Activated T-helper 1 cell treated with Interleukin-2 at 50 U/mL for 16 hours (primary cell): ENCODE measurements at places on chromosomes 6 and 20.

DNA sequence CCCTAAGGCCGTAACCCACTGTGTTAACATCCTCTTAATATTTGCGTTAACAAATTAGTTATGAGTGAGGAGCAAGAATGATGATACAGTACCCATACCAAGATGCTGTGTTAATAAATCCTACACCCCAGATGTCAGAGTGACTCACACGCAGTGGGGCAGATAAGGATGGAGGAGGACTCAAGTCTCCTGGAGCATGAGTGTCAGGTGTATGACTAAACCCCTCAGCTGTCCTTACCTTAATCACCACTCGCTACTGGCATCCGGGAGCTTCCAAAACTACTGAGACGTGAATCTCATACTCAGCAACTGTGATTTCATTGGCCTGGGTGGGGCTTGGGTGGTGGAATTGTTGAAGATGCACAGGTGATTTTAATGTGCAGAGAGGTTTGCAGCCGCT, 131.3 kb upstream of the MTHFD1L start:
- DNase-seq, result no peak

DNA sequence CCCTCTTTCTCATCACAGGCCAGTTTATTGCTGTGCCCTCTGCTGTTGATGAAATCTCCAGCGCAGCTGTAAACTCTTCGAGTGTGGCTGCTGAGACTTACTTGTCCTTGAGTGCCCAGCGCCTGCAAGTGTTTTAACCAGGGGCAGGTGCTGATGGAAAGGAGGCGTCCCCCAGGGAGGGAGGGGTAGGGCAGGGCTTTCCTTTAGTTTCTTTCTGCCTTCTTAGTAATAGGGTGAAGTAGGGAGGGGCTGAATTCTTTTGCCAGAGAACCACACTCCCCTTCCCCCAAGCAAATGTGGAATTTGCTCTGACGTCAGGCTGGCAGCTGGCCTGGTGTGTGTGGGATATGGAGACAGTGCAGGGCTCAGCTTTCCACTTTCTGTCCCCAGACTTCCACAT, 61.2 kb downstream of the IGF2R start:
- no peak for DNase-seq

DNA sequence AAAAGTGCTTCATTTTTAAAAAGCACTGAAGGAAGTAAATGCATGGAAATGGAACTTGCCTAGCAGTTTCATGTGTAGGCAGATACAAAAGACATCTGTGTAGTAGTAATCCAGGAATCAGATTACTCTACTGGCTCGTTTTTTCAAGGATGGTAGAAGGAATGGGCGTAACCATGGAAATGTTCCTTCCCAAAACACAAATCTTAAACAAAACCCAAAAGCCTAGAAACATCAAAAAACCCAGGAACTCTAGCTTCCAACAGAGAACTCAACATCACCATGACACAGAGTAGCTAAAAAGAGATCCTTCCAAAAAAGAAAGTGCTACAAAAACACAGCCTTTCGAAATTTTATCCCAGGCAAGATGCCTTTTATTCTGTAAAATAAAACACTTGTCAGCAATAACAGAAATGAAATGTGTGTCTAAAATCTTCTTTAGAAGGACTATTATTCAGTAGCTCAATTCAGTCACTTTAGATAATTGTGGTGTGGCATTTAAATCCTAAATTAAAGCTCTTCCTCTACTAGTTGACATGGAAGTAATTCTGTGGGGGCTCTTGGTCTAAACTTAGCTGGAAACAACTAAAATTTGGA, 81.7 kb downstream of the FAM217A start:
- DNase-seq, result no peak

GRCh38 chr6:125955973-125956372, 597 bp upstream of the HINT3 start:
- no peak for DNase-seq

DNA sequence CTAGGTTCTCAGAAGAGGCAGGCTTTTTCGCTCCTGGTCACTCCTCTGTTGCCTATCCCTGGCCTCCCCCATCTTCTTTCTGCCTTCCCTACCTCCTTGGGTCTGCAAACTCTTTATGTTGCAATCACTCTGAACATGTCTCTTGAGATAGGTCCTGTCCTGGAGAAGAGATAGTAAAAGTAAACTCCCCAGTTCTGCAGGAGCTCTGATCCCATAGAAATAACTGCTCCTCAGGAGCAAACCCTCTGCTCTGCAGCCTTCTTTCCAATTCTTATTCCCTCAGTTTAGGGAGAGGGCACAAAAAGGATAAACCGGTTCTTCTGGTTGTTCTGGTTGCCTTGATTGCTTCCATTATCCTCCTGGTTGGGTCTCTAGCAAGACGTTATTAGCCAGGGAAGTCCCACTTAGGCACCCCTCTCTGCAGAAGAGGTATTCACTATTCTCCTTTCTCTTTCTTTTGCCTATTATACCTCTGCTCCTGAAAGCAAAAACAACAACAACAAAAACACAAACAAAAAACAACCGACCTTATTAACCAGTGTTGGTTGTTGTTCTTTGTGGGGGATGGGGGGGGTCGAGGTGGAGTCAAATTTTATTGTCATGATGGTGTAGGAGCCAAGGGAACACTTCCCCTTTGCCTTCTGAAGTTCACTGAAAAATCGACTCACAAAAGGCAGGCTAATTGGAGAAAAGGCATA, 973 bp downstream of the TRIM38 start:
- DNase-seq, result no peak

DNA sequence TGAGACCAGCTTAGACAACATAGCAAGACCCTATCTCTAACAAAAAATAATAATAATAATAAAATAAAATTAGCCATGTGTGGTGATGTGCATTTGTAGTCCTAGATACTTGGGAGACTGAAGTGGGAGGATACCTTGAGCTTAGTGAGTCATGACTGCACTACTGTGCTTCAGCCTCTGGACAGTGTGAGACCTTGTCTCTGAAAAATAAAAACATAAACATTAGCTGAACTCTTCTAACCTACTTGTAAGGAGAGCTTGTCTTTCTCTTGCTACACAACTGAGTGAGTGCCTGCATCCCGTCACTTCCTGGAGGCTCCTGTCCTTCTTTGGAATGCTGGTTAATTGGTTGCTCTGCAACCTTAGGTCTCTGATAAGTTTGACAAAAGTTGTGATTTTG, 5.1 kb upstream of the DBNDD2 start:
- DNase-seq, result no peak

DNA sequence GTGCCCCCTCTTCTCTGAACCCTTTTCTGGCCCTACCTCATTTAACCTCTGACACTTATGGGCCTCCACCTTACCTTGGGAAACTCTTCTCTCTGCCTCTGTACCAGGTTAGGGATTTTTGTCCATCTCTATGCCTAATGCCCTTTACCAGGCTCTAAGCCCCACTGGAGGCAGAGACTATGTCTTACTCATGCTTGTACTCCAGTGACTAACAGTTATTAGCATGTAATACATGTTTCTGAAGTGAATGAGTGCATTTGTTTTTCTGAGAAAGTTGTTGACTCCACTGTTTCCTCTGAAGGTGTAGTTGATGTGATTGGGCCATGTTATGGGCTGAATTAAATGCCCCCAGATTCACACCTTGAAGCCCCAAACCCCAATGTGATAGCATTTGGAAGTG, 234.3 kb downstream of the PACRG start:
- no peak for DNase-seq
